ENCODE measurements at places on chromosomes 13 and 19. TPM values are rescaled to one million over a fixed set of nuclear protein-coding genes. Genes with fewer than 3 reads are reported as not detected.

MAST1 gene
- total RNA-seq, result 0.19 TPM

PBX4 gene
- total RNA-seq, result not detected

ZNRF4 gene
- total RNA-seq, result not detected

PSG5 gene
- not detected for total RNA-seq

EBI3 gene
- not detected for total RNA-seq

CLEC11A gene
- total RNA-seq, result 288 TPM

SOX21 gene
- not detected for total RNA-seq

PCDH20 gene
- total RNA-seq, result not detected

PLIN3 gene
- total RNA-seq, result 126 TPM

Measured in cardiac ventricle fibroblast (primary cell).